A375 (cell line): ENCODE measurements at places on chromosomes 16 and 17. TPM values are rescaled to one million over a fixed set of nuclear protein-coding genes. Genes with fewer than 3 reads are reported as not detected.

Gene CCL5
- not detected in 2 replicates for total RNA-seq

Gene OMG
- total RNA-seq: not detected in 2 replicates

Gene SMIM36
- not detected in 2 replicates for total RNA-seq

Gene BEAN1
- total RNA-seq: not detected in 2 replicates

Gene DRC3
- total RNA-seq: 2.0 and 2.9 TPM in 2 replicates

Gene GPR179
- 0.08 and 0.13 TPM in 2 replicates for total RNA-seq

Gene KRTAP9-2
- not detected in 2 replicates for total RNA-seq

Gene FLYWCH2
- 68.2 and 79.2 TPM in 2 replicates for total RNA-seq

Gene KRTAP1-1
- not detected in 2 replicates for total RNA-seq

Gene CENPN
- 107 and 158 TPM in 2 replicates for total RNA-seq

Gene CACNA1H
- total RNA-seq: not detected in 2 replicates

Gene NPIPB2
- 1.7 TPM in 2 replicates for total RNA-seq

Gene CRK
- total RNA-seq: 46.2 and 47.9 TPM in 2 replicates

Gene C16orf87
- 12.7 and 14.1 TPM in 2 replicates for total RNA-seq

Gene FBXW10
- total RNA-seq: not detected in 2 replicates

Gene SLC22A31
- total RNA-seq: not detected in 2 replicates

Gene ANKRD40CL
- total RNA-seq: not detected in 2 replicates

Gene GLTPD2
- total RNA-seq: not detected in 2 replicates

Gene DHX58
- 7.0 and 7.7 TPM in 2 replicates for total RNA-seq

Gene CCL22
- not detected in 2 replicates for total RNA-seq

Gene HSDL1
- 8.7 and 15.8 TPM in 2 replicates for total RNA-seq

Gene RASD1
- total RNA-seq: 1.9 and 2.6 TPM in 2 replicates

Gene CCT6B
- 0.15 and 3.0 TPM in 2 replicates for total RNA-seq

Gene CXCL16
- total RNA-seq: 4.0 and 4.1 TPM in 2 replicates

Gene KRTAP16-1
- total RNA-seq: not detected in 2 replicates

Gene CRYM
- 0.16 TPM in 1 of 2 replicates, not detected in the other for total RNA-seq

Gene FBXW10B
- 0.30 and 2.2 TPM in 2 replicates for total RNA-seq

Gene NKD1
- 0.08 TPM in 2 replicates for total RNA-seq

Gene KRT20
- total RNA-seq: 0.08 TPM in 1 of 2 replicates, not detected in the other

Gene NAE1
- 82.9 and 106 TPM in 2 replicates for total RNA-seq

Gene ODAD4
- total RNA-seq: 7.9 and 9.4 TPM in 2 replicates

Gene CD300E
- not detected in 2 replicates for total RNA-seq

Gene CFAP97D1
- total RNA-seq: not detected in 2 replicates

Gene WDR81
- total RNA-seq: 18.7 and 26.5 TPM in 2 replicates

Gene NPLOC4
- 46.8 and 62.1 TPM in 2 replicates for total RNA-seq

Gene AOC2
- total RNA-seq: 1.1 and 1.5 TPM in 2 replicates

Gene SPAG9
- total RNA-seq: 52.4 and 58.2 TPM in 2 replicates

Gene ATP2C2
- 1.6 TPM in 1 of 2 replicates, not detected in the other for total RNA-seq

Gene CD300H
- total RNA-seq: not detected in 2 replicates

Gene CSH2
- total RNA-seq: not detected in 2 replicates

Gene KRT10
- 30.4 and 38.5 TPM in 2 replicates for total RNA-seq
